ENCODE measurements at places on chromosomes 5 and 9.

DNA sequence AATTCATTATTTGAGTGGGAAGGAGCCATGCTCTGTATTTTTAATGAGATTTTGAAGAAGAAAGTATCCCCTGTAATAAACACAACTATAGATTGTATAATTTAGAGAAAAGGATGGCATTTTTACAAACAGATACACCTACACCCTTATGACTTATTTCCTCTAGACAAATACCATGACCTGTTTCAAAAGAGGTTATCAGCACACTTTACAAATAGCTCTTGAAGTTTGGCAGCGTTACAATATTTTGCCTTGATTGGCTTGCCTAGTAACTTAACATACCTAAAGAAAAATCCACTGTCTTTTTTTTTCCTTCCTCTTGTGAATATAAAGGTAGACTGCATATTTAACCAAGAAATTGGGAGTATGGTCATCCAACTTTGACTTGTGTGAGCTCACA is 28.5 kb upstream of the CETN3 start:
- no peak for DNase-seq

DNA sequence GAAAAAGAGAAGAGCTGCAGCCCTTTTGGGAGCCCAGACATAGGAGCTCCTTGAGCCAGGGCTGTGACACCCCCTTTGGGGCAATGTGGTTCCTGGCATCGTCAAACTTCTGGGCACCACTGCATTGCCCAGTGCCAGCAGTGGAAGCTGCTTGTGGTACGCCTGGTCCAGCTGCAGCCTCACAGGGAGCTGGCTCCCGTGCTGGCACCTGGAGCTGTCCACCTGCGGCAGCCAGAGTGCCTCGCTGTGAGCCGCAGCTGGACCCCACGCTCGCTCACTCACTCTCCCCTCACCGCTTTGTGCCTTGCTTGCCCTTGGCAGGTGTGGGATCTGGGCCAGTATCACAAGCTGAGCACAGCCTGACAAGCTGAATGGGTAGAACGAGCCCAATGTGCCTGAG is 1150.8 kb upstream of the CDH6 start:
- no peak for DNase-seq

GRCh38 chr5:127962491-127962890 is 121.1 kb upstream of the SLC12A2 start:
- DNase-seq: no peak

- no peak for DNase-seq
Observed at GRCh38 chr5:95484421-95484820, 70.4 kb downstream of the SKIC3 start.

DNA sequence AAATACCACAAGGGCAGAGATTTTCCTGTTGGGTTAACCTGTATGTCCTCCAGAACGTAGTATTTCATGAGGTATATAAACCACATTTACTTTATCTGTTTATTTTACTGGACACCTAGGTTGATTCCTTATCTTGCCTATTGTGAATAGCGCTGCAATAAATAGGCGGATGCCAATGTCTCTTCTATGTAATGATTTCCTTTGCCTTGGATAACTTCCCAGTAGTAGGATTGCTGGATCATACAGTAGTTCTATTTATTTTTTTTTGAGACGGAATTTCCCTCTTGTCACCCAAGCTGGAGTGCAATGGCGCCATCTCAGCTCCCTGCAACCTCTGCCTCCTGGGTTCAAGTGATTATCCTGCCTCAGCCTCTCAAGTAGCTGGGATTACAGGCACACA is 15.6 kb upstream of the TUT7 start:
- no peak for DNase-seq

GRCh38 chr5:171907725-171908343 is 98.6 kb downstream of the FBXW11 start:
- no peak for DNase-seq

- DNase-seq: no peak
Observed at GRCh38 chr9:108136656-108137055, 647.1 kb upstream of the KLF4 start.

GRCh38 chr5:170148430-170149205 is 42.9 kb downstream of the FOXI1 start:
- DNase-seq: peak; percentile 62

Measured in vagina (tissue), 2 donors.